CD4-positive, alpha-beta T cell treated with Interleukin-6 at 100 ng/mL for 8 hours (primary cell): ENCODE measurements at places on chromosomes 7 and 10.

GRCh38 chr7:47044625-47045024 lies 537.3 kb downstream of the TNS3 start:
- no peak for DNase-seq

DNA sequence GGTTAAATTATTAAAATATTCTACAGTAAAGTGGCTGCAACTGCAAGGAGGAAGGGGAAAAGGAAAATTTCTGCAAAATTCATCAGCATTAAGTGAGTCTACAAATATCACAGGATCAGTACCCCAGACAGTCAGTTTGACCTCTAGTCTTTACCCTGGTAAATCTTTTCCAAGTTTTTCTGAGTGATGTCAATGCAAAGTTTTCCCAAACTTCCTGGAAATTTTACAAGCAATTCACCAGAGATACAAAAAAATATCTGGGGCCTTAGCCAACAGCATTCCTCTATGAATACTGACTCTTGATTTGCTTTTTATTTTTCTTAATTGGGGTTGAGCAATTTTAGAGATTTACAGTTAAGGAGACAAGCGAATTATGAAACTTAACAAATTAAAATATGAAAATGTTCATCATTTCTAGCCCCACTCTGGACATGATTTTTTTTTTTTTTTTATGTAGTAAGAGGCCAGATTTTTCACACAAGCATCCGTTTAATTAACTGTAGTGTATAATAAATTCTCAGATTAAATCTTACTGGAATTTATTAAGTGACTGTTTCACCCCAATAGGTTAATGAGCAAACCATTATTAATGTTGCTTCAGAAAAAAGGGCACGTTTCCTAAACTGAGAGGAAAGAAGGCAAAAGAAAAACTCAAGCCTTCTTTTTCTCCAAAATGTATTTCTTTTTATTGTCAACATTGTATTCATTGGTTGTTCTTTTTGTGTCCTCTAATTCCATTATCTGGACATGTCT lies 539.5 kb upstream of the FZD8 start:
- DNase-seq: no peak

DNA sequence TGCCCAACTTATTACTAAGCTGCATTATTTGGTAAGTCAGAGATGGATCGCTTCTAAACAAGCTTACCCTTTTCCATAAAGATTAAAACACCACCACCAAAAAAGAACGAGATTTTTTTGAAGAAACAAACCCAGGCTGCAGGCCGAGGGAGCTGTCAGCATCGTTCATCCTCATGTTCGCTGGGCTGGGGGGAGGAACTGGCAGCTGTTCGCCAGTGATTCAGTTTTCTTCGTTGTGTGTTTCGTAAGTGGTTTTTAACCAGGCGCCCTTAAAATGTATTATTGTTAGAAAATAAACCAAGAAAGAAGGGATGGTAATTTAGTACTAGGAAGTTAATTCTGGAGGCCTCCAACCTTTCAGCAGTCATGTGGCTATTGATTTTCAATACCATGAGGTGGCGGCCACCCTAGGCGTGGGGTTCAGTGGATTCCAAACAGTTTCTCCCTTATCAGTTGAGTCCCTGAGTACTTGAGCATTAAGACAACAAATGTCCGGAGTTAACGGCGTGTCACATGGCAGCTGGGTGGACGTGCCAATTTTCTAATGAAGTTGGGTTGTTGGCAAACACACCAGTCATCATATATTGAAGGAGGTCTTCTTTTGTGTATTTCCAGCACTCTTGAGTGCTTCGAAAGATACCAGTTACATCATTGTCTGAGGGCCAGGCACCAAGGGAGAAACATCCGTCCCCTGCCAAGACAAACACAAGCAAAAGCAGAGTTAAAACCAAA lies 173.2 kb downstream of the EBF3 start:
- no peak for DNase-seq

DNA sequence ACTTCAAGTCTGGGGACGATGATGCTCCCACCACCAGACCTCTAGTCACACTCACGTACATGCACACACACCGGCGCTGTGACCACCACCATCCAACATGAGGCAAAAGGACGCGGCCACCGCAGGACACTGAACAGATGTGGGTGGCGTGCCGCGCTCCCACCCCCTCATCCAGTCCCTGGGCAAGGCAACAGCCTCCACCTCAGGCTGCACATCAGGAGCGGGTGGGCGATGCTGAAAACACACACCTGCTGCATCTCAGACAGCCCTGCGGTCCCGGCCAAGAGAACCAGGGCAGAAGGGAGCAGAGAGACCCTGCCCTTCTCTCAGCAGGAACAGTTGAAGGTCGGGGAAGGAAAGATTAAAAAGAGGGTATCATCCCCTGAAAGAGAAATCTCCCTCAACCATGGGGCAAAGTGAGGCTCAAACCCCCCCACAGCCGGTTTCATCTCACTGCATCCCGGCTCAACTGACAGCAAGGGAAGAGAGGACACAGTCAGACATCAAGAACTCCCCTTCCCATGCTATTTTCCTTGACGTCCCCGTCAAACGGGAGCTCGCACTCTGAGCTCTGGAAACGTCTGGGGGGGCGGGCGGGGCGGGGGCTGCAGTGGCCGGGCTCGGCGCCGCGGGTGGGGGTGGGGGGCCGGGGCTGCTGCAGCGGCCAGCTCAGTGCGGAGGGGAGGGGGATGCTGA lies 1.1 kb downstream of the CAMK2G start:
- no peak for DNase-seq

GRCh38 chr7:139658908-139659675 lies 118.7 kb downstream of the HIPK2 start:
- no peak for DNase-seq

GRCh38 chr7:135712796-135713195 lies 15.2 kb downstream of the SLC13A4 start:
- DNase-seq: no peak

DNA sequence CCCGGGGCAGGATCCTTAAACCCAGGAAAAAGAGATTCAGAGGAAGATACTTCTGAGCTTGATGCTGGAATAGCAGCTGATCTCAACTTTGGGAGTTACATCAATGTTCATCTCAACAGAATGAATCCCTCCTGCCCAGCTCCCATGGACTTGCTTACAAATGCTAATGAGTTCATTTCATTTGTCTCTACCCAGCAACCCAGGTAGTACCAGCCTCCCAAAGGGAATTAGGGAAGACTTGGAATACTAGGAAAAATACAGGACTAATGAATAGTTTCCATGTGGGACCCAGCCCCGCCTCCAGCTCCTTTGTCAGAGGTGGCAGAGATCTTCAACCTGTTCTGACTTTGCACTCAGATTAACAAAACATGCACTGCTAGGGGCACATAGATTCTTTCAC lies 22.1 kb upstream of the TCF7L2 start:
- no peak for DNase-seq

DNA sequence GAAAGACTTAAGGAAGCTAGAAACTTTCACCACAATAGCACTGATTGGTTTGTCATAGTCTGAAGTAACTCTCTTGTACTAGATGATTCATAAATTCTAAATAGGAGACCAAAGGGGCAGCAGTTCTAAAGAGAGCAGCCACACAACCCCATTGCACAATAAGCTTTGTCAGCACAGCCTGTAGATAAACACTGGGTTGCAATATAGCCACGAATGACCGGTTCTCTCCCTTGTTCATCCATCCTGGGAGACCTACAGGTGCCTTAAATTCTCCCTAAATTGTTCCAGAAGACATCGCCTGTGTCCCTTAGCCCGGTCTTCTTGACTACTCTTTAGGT lies 167.0 kb downstream of the SNX13 start:
- DNase-seq: no peak

DNA sequence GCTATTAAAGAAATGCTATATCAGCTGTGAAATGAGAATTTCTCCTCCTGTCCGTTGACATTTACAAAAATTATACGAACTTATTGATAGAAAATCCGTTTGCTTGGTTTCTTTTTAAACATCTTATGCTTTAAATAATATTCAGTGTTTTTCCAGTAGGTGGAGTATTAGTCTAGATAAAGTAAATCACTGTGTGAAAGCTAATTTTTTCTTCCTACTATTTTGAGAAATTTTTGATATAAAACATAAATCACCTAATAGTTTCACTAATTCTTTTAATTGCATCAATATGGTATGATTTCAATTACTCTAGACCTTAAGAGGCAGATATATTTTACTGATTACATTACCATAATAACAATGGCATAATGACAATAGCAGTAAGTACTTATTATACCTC lies 335.2 kb upstream of the C7orf33 start:
- DNase-seq: no peak

- DNase-seq: no peak
Observed at GRCh38 chr7:84002348-84002747, 192.2 kb downstream of the SEMA3A start.

DNA sequence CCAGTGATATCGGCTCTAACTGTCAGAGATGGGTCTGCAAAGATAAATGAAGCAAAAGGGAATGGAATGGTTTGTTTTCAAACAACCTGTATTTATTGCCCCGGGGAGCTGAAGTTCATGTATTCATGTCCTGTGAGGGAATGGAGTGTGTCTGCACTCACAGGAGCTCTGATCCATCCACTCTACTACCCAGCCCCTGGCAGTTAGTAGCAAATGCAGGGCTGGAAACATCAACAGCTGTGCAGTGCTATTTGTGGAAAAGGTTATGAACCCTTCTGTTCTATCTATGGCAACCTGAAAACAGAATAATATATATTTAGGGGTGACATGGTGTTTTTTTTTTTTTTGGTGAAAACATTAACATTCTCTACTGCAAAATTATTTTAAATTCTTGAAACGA lies 9.8 kb downstream of the AGR2 start:
- DNase-seq: no peak

GRCh38 chr10:132558516-132559413 lies 21.2 kb downstream of the INPP5A start:
- no peak for DNase-seq

GRCh38 chr7:157576415-157576814 lies 239.6 kb downstream of the DNAJB6 start:
- peak; percentile 61 for DNase-seq

DNA sequence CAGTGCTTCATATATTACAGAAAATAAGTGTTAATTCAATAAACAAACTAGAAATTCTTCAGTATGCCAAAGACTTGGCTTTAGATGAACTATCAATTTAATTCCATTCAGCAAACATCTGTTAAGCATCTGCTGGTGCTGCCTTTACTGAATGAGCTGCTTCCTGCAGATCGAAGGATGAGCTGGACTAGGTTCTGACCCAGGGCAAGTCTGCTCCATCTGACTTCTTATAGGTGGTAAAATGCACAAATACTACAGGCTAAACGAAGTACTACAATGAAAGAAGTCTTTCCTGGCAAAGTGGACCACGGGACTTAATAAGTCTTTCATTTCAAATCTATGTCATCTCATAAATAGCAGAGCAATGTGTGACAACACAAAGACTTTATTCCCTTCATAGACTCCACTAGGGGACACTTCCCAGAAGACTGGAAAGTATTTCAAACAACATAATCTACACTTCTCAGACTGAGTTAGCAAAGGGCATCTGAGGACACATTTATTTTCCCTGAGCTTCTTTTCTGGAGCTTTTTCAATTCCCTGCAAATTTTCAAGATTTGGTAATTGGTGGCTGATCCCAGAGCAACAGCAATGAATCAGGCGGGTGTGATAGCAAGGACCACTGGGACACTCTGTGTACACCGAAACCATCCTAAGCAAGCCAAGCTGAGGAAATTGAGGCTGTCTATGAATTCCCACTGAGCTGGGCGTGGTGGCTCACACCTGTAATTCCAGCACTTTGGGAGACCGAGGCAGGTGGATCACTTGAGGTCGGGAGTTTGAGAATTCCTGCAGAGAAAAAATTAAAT lies 108.9 kb upstream of the FRMD4A start:
- DNase-seq: no peak

DNA sequence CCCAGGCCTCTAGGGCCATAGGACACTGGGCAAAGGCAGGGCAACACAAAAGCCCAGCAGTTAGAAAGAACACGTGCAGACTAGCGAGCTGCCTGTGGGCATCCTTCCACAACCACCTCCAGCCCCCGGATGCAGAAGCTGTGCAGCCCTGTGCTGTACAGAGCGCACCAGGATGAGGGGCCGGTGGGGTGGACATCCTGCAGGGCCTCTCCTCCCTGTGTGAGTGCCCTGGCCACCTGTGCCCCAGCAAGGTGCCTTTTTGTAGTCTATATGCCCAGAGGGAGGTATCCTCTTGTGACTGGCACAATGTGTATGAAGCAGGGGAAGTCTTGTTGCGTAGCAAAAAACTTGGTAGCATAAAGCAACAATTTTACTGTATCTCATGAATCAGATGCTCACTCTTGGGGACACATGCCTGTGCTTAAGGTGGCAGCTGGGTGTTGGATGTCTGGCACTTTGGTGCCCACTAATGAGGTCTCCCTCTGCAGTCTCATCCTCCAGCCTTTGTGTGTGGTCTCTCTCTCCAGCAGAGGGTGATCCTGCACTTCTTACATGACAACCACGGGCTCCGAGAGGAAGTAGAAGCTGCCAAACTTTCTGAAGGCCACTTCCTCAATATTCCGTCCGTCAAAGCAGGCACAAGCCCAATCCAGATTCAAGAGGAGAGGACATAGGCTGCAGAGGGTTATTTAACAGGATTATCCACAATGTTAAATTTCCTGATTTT lies 8.7 kb downstream of the NCAPG2 start:
- peak; percentile 68 for DNase-seq

DNA sequence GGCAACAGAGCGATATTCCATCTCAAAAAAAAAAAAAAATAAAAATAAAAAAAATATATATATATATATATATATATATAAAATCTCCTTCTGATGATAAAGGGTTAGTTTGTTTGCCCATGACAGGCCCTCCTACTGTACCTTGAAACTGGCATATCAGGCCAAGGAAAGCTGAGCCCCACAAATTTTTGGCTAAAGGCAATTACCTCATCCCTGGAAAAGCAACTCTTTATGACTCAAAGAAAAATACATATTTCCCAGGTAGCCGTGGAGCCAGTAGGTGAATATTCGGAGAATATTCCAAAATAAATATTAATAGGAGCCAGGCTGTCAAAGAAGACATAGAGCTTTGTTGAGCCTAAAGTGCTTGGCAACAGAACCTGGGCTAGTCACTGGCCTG lies 245.1 kb downstream of the GALNT17 start:
- DNase-seq: no peak

GRCh38 chr10:99569961-99570360 lies 37.2 kb downstream of the NKX2-3 start:
- DNase-seq: no peak

DNA sequence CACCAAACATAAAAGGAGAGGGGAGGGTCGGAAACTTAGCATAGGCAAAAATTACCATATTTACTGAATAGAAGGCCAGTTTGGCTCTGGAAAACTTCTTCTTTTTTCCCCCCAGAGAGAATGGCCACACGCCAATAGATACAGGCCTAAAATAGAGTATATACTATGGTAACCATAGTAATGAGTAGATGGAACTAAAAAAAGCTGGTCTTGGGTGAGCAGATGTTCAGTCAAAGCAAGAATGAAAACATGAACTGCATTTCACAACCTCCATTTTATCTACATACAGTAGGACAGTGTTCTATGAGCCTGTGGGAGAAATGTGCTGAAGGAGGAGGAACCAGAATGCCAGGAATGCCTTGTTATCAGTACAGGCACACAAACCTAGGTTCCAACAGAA lies 141.7 kb upstream of the SEMA3A start:
- DNase-seq: no peak

GRCh38 chr7:67788669-67789068 lies 792.0 kb downstream of the TYW1 start:
- no peak for DNase-seq

GRCh38 chr10:75744261-75744660 lies 312.8 kb downstream of the LRMDA start:
- no peak for DNase-seq

- no peak for DNase-seq
Observed at GRCh38 chr7:138519061-138519798, 59.2 kb downstream of the TRIM24 start.

- peak; percentile 58 for DNase-seq
Observed at GRCh38 chr10:34638406-34639054, 176.6 kb downstream of the PARD3 start.
